SJSA1 (cell line): ENCODE measurements at places on chromosomes 11 and 22. TPM values are rescaled to one million over a fixed set of nuclear protein-coding genes. Genes with fewer than 3 reads are reported as not detected.

Gene TRPC6
- total RNA-seq = 0.34 and 0.87 TPM in 2 replicates

Gene CAVIN3
- total RNA-seq = 174 and 307 TPM in 2 replicates

Gene PAX6
- 1.7 and 2.9 TPM in 2 replicates for total RNA-seq

Gene CDPF1
- total RNA-seq = 10.9 and 18.1 TPM in 2 replicates

Gene EFEMP2
- total RNA-seq = 120 and 194 TPM in 2 replicates

Gene CCDC73
- not detected in 2 replicates for total RNA-seq

Gene OR5AL1
- total RNA-seq = not detected in 2 replicates

Gene RTN4RL2
- not detected in 2 replicates for total RNA-seq
